ENCODE measurements at places on chromosomes 16 and 17.

GRCh38 chr17:1713878-1714426 is 3.8 kb upstream of the TLCD2 start:
- DNase-seq = peak; percentile 66

GRCh38 chr17:35089586-35090296 is 26.2 kb upstream of the RFFL start:
- no peak for DNase-seq

DNA sequence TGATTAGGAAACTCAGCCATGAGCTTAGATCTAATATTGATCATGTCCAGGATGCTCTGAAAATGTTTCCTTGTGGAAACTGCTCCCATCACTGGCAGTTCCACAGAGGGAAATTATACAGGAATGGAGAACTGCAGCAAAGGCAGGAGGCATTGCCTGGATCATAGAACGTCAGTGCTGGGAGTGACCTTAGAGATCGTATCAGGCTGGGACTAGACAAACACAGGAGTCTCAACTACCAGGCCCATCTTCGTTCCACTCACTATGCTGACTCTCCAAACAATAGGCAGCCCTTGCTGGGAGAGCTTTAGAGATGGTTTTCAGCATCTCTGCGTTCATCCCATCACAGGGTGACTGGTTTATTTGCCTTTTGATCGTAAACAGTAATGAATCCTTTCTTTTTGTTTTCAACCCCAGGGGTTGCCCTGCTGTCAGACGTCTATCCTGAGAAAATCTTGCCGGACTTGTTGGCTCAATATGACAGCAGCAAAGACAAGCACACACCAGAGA is 130.3 kb downstream of the TANGO6 start:
- no peak for DNase-seq

DNA sequence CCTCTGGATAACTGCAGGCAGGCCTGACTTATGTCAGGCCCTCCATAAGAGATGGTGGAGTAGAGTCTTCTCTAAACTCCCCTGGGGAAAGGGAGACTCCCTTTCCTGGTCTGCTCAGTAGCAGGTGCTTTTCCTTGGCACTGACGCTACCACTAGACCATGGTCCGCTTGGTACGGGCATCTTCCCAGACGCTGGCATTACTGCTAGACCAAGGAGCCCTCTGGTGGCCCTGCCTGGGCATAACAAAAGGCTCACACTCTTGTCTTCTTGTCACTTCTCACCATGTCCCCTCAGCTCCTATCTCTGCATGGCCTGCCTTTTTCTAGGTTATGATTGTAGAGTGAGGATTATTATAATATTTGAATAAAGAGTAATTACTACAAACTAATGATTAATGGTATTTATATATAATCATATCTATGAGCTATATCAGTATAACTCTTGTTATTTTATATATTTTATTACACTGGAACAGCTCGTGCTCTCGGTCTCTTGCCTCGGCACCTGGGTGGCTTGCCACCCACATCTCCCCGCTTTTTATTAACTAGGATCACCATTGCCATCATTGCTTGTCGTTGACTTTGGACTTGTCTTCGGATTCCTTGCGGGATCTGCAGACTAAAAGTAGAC is 59.8 kb upstream of the ARL4D start:
- peak; percentile 73 for DNase-seq

- peak; percentile 59 for DNase-seq
Measured at GRCh38 chr16:2212362-2213324, 2.0 kb upstream of the BRICD5 start.

GRCh38 chr16:31489616-31490584 is 7.0 kb downstream of the SLC5A2 start:
- DNase-seq = no peak

- no peak for DNase-seq
Measured at GRCh38 chr17:75684249-75684648, 17.1 kb downstream of the SAP30BP start.

DNA sequence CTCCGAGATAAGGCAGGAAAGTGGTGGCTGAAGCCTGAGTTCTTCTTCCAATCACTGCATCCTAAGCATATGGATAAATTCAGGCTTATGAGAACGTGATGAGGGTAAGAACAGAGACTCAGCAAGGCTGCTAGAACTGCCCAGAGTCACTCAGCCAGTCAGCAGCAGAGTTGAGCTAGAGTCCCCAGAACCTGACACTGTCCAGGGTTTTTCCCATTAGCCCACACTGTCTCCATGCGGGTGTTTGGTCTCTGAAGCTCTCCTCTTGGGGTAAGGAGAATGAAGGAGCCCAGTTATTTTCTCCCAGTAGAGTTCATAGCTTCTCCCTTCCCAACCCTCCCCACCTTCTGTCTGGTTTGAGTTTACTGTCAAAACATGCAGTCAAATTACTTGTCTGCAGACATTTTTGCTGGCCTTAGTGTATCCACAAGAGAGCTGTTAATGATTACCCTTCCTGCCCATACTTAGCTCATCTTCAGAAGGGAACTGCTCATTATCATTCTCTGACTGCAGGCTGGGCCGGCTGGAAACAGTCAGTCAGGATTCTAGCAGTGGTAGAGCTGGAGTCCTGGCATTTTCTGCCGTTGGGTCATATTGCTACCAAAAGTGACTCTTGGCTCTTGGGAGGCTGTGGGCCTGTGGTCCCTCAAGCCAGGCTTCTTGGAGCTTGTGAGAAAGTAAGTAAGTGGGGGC is 460.0 kb downstream of the HS3ST3B1 start:
- no peak for DNase-seq

DNA sequence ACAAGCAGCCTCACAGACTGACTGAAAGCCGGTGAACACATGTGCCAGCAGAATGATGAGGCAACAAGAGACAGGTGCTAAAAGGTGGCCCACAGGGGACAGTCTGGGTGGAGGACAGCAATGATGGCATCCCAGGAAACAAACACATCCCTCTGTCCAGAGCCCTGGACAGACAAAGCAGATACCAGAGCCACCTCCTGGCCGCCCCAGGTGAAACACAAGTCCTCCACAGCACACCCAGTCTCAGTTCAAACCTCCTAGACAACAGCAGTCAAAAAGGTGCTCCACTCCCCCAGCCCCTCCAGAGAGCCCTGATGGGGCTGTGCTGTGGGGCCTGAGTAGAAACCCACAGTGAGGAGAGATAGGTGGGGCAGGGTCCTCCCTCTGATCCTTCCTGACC is 20.3 kb upstream of the CDH5 start:
- DNase-seq = no peak

- peak; percentile 21 for DNase-seq
Measured at GRCh38 chr17:68794636-68795434, 160.4 kb downstream of the ABCA8 start.

DNA sequence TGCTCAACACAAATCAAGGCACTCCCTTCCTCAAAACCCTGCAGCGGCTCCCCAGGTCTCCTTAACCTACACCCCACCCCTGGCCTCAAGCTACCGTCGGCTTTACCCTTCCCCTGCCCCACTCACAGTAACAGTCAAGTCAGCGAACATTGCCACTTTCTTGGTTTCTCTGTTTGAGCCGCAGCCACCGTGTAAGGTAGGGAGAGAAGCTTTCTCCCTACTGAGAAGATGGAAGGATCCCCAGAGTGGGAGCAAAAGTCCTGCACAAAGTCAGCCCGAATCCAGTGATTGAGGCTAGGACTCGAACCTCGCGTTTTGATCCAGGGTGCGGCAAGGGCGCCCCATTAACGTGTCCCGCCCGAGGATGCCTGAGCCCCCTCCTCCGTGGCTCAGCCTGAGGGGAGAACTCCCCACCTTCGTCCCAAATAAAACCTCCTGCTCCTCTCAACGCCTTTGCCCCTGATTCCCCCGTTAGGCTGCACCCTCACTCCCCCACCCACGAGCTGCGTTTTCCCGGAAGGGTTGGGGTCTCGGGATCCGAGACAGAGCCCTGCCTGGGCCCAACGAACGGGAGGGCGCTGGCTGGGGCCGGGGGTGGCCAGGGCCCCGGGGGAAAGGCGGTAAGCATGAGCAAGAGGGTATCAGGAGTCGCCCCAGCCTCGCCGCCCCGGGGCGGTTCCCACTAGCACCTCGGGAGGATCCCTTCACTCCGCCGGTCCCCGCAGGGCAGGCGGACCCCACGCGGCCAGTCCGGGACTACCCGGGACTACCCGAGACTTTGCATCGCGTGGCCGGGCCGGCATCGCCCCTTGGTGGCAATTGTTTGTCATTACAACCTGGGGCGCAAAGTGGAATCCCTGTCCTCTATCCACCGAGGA is 9.9 kb upstream of the NAGS start:
- peak; percentile 78 for DNase-seq

DNA sequence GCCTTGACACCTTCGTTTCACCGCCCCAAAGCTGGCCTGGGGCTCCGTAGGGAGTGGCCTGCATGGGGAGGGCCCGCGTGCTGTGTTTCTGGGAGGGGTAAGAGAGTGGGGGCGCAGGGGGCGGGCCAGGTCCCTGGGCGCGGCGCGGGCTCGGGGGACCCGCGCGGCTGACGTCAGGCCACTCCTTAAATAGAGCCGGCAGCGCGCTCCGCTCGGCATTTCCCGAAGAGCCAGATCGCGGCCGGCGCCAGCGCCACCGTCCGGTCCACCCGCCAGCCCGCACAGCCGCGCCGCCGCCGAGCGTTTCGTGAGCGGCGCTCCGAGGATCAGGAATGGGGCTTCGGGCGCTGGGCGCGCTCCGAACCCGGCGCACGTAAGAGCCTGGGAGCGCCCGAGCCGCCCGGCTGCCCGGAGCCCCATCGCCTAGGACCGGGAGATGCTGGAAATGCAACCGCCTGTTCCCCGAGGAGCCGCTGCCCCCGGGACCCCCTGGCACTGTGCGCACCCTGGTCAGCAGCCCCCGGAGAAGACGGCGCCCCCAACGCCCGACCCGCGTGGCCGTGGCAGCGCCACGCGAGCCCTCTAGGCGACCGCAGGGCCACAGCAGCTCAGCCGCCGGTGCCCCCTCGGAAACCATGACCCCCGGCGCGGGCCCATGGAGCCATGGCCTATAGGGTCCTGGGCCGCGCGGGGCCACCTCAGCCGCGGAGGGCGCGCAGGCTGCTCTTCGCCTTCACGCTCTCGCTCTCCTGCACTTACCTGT is at the start of gene HS3ST2:
HS3ST2 (plus strand) TSS at position 215 of the 763 bp plus-strand sequence; CDS start at position 664, 449 bp downstream.
- DNase-seq = peak; percentile 29

GRCh38 chr16:78290872-78291591 is 191.6 kb downstream of the WWOX start:
- peak; percentile 34 for DNase-seq

DNA sequence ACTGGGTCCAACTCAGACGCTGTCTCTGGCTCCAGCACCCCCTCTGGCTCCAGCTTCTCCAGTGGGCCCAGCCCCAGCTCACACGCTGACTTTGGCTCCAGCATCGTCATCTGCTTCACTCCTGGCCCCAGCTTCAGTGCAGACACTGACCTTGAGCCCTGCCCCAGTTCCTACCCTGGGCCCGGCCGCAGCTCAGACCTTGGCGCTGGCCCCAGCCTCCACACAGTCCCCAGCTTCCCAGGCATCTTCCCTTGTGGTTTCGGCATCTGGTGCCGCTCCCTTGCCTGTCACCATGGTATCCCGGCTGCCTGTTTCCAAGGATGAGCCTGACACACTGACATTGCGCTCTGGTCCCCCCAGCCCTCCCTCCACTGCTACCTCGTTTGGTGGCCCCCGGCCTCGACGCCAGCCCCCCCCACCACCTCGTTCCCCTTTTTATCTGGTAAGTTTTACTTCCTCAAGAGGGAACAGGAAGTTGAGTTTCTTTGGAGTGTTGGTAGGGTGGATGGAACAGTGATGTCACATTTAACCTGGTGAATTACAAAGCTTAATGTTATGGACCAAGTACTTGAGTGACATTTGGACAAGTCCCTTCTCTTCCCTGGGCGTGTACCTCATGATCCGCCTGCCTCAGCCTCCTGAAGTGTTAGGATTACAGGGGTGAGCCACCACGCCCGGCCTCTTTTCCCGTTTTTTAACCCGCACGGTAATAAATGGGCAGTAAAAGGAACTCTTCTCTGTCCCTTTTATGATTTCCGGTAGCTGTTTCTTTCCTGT is 23.4 kb upstream of the PHKG2 start:
- DNase-seq = no peak

GRCh38 chr17:74981979-74982662 is 5.3 kb upstream of the CDR2L start:
- peak; percentile 80 for DNase-seq

DNA sequence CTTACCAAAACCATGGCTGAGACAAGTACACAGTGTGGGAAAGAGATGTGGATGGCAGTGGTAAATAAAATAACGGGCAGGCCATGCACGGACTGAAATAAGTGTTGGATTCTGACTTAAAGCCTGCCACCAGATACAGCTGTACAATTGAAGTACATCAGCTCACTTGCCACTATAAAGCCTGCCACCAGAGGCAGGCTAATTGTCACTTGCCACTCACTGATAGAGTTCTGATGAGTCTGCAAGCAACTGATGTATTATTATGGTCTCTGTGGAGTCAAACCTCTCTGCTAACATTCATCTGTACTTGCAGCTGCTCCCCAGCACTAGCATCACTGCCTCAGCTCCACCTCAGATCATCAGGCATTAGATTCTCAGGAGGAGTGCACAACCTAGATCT is 93.0 kb downstream of the CYTH1 start:
- DNase-seq = no peak

DNA sequence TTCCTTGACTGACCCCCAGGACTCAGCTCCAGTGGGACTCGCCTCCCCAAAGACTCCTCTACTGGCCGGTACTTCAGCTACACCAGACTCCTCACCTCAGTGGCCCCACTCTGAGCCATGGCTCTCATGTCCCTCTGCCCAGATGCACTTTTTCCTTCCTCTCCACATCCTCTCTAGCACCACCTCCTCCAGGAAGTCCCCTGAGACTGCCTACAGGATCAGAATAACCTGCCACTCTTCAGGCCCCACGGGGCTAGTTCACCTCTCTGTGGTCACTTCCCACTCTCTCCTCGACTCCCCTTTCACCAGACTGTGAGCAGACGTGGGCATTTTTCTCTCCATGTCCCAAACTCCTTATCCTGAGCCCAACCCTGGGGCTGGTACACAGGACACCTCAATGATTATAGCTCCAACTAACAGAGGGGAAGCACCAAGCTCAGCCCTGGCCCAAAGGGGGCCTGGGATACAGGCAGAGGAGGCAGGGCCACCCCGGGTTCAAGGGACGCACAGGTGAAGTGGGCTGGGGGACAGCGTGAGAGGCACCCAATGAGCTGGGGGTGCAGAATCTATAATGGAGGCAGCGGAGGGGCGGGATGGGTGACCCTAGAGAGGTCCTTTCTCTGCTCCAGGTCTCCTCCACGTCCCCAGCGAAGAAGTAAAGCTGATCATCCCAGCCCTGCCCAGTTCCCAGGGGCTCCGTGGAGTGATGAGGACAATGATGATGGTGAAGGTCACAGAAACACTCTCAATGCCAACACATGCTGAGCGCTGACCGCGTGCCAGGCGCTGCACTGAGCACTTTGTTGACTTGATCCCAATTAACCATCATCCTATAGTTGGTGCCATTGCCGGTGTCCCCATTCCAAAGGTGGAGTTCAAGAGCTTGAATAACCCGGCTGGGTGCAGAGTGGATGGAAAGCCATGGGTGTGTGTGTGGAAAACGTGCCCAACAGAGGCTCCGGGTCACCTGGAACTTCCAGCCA is 3.9 kb downstream of the TRPV3 start:
- no peak for DNase-seq

GRCh38 chr16:53922067-53922806 is 218.3 kb downstream of the FTO start:
- DNase-seq = no peak

GRCh38 chr17:10216213-10216938 is 18.0 kb upstream of the GAS7 start:
- peak; percentile 18 for DNase-seq

- DNase-seq = no peak
Measured at GRCh38 chr17:20706751-20707373, 127.3 kb downstream of the CDRT15L2 start.

GRCh38 chr17:35774499-35774898 is 13.8 kb downstream of the C17orf50 start:
- peak; percentile 94 for DNase-seq
